ENCODE measurements at places on chromosomes 1 and 21. TPM values are rescaled to one million over a fixed set of nuclear protein-coding genes. Genes with fewer than 3 reads are reported as not detected.

GRCh38 chr21:25952306-25952705 is 217.5 kb downstream of the GABPA start:
- DNase-seq: no peak

Gene C1QB
- total RNA-seq: not detected

- DNase-seq: no peak
Measured at GRCh38 chr1:57789936-57790335, 366.1 kb upstream of the DAB1 start.

GRCh38 chr1:93447481-93448291 is at the start of gene FNBP1L:
FNBP1L (plus strand) TSS chr1:93448118; CDS start chr1:93448282, 164 bp downstream.
- DNase-seq: peak; percentile 95

Gene PKLR
- 3.7 TPM for total RNA-seq

GRCh38 chr1:61271412-61271789 is 189.0 kb downstream of the NFIA start:
- no peak for DNase-seq

Gene PM20D1
- total RNA-seq: 0.12 TPM

- no peak for DNase-seq
Measured at GRCh38 chr21:31566064-31566463, 93.4 kb upstream of the SOD1 start.

DNA sequence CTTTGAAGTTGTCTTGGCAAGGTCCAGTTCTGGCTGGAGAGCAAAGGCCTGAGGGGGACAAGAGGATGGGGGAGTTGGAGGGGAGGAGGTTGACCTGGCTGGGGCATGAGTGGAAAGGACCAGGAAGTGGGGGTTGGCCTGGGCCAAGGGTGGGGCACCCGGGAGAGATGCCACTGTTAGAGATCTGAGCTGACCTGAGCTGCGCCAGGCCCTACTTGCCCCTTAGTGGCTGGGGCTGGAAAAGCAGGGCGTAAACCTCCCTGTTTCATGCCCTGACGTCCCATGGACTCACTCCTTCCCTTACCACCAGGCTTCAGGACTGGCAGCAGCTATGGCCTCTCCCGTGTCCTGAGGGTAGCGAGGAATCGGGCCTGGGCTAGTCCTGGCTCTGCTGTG is 16.9 kb downstream of the FAAH start:
- DNase-seq: no peak

DNA sequence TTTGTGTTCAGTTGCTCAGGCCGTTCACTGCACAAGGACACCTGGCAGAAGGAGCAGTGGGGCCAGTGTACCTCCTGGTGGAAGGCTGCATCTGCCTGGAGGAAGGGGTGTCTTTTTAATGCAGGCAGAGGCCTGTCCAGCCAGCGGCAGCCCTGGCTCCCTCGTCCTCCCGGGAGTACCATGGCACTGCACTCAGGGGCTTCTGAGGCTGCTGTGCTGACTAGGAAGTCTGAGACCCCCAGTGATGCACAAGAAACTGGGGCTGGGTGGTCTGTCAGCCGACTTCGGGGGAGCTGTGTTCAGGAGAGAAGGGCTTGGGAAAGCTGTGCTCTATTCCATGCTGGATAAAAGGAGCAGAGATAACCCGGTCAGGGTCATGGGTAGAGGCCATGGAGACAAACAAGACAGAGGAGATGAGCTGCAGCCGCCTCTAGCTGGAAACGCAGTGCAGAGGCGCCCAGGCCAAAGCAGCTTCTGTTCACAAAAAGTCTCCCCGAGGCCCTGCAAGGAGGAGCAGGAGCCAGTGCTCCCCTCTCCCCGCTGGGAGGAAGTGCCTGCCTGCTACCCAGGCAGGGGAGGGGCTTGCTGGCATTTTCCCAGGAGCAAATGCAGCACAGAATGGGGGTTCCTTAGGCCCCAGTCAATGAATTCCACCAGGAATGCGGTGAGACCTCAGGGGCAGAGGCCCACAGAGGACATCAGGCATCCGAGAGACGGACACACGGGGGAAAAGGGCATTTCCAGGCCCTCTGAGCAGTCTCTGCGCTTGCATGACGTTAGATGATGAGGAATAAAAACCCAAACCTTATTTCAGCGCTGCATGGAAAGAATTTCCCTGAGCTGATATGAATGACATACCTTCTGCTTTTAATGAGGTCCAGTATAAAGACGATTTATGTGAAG is 17.2 kb upstream of the C2CD2 start:
- DNase-seq: no peak

DNA sequence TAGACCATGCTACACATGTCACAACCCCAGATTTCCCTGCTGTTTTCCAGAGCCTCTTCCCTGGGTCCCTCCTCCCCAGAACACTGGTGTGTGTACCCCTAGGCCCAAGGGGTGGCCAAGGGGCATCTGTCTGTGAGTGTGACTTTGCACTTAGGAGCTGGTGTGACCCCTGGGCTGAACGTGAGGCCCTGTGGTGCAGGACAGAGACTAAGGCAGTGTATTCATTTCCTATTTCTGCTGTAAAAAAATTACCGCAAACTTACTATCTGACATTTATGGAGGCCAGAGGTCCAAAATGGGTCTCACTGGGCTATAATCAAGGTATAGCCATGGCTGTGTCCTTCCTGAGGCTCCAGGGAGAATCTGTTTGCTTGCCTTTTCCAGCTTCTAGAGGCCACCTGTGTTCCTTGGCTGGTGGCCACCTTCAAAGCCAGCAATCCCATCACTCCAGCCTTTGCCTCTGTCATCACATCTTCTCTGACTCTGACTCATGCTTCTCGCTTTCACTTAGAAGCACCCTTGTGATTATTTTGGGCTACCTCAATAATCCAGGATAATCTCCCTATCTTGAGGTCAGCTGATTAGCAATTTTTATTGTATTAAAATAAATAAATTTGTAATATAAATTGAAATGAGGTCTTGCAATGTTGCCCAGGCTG is 24.0 kb upstream of the ELOA start:
- DNase-seq: no peak

Gene WNT2B
- 0.90 TPM for total RNA-seq

- no peak for DNase-seq
Measured at GRCh38 chr1:63640633-63641567, 47.7 kb downstream of the PGM1 start.

- DNase-seq: no peak
Measured at GRCh38 chr1:6961289-6961688, 176.0 kb downstream of the CAMTA1 start.

DNA sequence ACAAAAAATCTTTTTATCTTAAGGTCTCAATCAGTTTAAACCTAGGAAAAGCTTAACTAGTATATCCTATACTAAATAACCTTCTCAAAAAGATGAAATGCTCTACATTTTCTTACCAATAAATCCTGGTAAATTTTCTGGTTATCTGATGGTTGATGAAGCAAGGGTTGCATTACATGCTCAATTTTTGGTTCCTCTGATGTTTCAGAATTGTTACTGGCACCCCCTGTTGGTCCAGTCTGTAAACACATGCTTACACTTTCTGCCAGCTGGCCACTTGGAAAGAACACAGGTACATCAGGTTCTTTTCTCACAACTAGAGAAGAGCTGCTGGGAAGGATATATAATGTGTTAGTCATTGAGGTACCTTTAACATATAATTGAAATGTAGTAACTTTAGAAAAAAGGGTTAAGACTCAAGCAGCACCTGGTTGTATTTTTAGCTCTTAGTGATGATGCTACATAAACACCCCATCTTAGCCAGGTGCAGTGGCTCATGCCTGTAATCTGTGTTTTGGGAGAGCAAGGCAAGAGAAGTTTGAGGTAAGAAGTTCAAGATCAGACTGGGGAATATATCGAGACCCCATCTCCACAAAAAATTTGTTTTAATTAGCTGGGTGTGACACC is 30.9 kb upstream of the TAL1 start:
- DNase-seq: peak; percentile 75

GRCh38 chr1:25757151-25757845 is 42.7 kb upstream of the SELENON start:
- no peak for DNase-seq

GRCh38 chr1:164560556-164560955 is 1.6 kb downstream of the PBX1 start:
- DNase-seq: no peak

Gene TDRD5
- total RNA-seq: 1.4 TPM

DNA sequence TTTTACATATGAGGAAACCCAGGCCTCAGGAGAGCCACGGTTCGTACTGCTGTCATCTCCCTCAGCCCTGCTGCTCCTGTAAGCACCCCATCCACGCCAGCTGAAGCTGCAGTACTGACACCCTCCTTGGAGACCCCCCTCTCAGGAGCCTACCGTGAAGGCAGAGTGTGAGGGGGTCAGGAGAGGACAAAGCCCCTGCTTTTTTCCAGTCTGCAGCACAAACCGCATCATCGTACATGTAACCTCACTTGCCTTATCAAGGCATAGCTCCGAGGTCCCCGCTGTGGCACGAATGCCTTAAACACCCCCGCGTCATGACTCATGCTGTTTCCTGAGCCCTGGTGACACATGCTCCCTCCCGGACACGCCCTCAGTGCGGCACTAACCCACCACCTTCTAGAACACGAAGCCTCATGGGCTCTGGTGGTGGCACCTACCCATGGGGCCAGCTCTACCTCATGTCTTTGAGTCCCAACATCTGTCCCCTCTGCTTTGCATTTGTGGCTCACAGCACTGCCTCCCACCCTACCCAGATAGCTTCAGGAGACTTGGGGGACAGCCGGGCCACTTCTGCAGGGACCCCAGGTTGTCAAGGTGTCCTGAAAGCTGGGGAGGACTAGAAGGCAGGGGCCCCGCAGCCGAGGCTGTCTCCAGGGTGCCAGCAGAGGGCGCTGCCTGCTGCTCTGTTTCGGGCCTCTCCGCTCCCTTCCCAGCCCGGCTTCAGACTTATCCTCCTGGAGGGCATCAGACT is 4.9 kb downstream of the SH3BGRL3 start:
- DNase-seq: peak; percentile 88

DNA sequence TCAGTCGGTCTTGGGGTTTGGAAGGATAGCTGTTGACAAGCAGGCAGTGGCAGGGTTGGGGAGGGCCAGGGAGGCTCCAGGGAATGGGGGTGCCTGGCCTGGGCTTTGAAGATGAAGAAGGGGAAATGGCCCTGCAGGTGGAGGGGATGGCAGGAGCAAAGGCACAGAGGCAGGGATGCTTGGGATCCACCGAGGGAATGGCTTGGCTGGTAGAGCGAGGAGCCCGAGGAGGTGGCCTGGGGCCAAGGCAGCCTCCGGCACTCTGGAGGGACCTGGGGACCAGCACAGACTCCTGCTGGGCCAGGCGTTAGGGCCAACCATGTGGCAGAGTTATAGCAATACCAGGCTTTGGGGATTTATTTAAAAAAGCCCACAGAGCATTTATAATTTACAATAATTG is 62.9 kb upstream of the EDN2 start:
- no peak for DNase-seq

Gene NMNAT2
- total RNA-seq: 10.0 TPM

DNA sequence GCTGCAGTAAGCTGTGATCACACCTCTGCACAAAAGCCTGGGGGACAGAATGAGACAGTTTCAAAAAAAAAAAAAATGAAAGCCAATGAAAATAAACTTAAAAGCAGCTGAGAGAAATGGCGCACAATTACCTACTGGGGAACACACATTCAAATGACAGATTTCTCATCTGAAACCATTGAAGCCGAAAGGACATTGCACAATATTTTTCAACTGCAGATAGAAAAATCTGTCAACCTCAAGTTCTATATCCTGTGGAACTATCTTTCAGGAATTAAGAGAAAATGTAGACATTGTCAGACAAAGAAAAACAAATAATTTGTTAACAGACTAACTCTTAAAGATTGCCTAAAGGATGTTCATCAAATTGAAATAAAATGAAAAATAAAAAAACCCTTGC is 442.8 kb downstream of the MATN1 start:
- DNase-seq: no peak

GRCh38 chr1:98668733-98669132 is 7.2 kb downstream of the SNX7 start:
- no peak for DNase-seq

DNA sequence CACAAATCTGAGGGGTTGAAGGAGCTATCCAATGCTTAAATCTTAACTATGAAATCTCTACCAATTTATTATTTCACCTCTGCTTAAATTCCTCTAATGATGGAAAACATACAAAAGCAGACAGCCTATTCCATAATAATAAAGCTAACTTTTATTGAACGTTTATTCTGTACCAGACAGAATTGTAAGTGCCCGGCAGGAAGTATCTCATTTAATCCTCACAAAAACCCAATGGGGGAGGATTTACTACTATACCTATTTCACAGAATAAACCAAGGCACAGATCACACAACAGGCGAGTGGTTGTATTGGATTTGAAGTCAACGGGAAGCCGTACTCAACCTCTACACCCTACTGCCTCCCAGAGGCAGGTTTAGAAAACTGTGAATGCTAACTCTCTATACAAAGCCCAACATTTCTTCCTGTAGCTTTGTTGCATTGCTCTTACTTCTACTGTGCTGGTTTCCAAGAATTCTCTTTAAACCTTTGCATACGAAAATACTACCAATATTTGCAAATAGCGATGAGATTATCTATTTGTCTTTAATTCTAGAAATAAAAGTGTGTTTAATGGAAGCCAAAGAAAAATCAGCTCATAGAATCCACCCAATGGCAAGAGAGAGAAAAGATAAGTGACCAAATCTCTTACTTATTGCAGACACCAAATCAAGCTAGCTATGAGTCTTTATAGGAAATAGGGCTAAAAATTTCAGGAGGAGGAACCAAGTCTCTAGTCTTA is 33.5 kb upstream of the C1orf53 start:
- peak; percentile 87 for DNase-seq

Gene CADM3
- 4.4 TPM for total RNA-seq

Gene FLG2
- not detected for total RNA-seq

DNA sequence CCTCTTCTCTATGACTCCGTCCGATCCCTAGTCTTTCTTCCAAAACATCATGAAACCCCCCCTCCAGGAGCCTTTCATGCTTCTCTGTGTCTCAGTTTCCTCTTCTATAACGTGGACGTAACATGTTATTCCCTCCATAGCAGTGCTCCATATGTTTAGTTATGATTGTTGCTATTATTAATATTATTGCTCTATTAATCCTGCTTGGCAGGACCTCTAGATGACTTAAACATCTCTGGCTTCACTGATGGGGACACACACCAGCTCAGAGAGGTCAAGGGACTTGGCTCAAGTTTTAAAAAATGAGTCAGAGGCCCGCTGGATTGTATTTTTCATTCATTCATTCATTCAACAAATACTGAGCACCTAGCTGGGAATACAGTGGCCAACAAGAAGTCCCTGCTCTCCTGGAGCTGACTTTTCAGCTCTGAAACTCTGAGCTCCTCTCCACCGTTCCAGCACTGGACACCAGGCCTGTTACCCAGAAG is 404 bp upstream of the CPLANE2 start:
- no peak for DNase-seq

DNA sequence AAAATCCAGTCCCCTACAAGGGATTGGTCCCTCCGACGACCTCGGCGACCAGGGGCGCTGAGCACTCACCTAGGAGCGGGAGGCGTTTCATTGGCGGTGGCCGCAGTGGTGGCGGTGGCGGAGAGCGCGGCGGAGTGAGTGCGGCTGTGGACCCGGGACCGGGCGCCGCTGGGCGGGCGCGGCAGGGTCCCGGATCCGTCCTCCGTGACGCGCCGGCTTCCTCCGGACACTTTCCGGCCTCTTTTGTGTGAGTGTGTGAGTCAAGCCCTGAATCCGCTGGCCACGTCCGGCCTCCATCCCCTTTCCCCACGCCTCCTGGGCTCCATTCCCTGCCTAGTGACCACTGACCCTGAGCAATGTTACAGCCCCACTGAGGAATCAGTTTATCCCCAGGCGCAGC is at the start of gene ADGRL4:
TSS of gene ADGRL4 (minus strand) at position 167 of the 400 bp plus-strand sequence. CDS start at position 91, 76 bp downstream.
- peak; percentile 74 for DNase-seq

Gene SYTL1
- total RNA-seq: 5.4 TPM

Gene ARHGEF16
- total RNA-seq: 19.1 TPM

Gene IGSF9
- total RNA-seq: 27.6 TPM

Data from GM23338 (cell line).